Dermis microvascular lymphatic vessel endothelial cell (primary cell): ENCODE measurements at places on chromosomes 7 and 10.

DNA sequence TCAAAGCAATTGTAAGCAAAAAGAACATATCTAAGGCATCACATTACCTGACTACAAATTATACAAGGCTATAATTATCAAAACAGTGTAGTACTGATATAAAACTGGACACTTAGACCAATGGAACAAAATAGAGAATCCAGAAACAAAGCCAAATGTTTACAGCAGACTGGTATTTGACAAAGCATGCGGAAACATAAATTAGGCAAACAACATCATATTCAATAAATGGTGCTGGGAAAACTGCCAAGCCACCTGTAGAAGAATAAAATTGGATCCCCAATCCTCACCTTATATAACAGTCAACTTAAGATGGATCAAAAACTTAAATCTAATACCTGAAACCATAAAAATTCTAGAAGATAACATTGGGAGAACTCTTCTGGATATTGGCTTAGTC lies 240.8 kb upstream of the POM121L12 start:
- no peak for DNase-seq

DNA sequence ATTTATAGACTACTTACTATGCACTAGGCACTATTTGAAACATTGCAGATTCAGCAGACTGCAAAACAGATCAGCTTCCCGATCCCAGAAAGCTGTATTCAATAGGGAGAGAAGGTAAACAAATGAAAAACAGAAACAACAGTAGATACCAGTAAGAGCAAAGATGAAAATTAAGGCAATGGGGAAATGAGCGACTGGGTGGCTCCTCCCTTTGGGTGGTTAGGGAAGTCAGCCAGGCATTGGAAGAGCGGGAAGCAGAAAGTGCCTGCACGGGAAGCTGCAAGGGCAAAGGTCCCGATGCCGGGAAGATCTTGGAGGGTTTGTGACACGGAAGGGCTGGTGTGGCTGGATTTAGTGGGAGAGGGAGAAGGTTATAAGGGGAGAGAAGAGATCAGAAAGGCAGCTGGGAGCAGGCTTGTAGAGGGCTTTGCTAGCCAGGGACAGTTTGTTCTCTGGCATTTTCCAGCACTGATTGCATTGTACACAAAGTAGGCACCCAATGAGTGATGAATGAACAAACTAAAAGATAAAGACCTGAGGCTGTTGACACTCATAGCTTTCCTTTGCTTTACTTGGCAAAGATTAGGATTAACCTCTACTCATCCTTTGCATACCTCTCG lies 67.8 kb downstream of the NAMPT start:
- peak; percentile 81 for DNase-seq

DNA sequence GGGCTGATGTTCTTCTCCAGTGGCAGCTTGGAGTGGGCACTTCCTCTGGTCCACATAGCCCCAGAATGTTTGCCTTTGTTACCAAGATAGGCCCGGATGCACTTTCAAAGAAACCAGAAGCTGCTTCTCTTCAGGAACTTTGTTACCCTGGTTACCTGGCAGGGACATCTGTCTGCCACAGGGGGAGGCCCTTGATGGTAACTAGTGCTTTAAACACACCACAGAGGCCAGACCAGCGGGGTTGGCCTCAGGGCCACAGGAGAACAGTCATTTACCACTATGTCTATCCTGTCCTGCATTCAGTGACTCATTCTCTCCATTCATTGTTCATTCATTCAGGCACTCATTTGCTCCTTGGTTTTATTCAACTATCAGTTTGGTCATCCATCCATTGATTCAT lies 11.9 kb upstream of the PLEKHA1 start:
- DNase-seq, result peak; percentile 6

DNA sequence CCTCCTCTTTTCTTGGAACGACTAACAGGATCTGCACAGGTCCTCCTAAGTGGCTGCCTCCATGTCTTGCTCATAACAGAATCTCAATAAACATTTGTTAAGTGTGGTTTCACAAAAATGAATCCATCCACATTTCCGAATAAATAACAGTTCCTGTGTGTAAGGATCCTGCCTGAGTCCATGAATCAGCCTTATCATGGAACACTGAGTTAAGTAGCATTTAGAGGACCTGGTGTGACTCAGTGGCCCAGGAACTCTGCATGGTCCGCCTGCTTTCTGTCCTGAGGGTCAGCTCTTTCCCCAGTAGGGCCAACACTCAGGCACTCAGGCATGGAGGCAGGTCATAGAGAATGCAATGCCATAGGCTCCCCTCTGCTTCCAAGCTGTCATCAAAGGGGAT lies 15.8 kb upstream of the C10orf90 start:
- DNase-seq, result no peak

DNA sequence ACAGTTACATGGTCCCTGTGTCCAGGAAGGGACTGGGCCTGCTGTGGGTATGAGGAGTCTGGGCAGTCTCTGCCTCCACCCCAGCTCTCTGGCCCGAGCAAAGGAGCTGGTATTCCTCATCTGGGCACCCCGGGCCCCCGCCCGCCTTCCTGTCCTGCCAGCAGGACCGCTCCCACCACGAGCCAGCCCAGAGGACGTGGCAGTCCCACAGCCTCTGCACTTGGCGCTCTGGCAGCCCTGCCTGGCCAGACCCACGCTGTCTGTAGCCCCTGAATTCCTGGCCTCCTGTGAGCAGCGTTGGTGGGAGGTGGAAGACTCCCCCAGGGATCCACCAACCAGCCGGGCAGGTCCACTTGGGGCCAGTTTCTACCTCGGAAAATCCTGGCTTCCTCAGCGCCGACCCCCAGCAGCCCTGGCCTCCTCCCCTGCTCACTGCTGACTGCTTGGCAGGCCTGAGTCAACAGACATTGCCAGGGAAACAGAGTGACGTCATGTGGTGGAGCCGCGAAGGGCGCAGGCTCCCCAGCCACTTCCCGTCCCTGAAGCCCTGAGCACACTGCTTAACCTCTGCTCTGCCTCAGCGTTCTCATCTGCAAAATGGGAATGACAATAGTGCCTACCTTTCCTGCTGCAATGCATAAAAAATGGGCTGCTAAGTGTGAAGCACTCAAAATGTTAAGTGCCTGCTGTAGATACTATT lies 21.6 kb upstream of the LIMK1 start:
- DNase-seq, result peak; percentile 82

DNA sequence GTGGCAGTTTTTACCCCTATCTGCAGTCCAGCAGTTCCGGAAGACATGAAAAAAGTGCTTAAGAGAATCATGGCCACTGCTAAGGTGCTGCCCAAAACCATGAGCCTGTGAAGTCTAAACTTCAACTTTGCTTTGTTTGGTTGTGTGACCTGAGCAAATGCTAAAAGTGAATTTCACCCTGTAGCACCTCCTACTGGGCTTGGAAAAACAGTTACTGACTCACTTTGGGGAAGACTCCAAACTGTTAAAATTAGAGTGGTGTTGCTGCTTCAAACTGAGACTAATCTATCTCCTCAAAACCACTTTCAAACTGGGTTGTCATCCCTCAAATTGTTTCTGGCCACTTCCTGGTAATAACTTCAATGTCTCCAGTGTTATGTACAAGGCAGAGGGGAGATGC lies 21.3 kb downstream of the MKX start:
- DNase-seq, result no peak

GRCh38 chr7:107948645-107949442 lies 54.1 kb downstream of the LAMB1 start:
- peak; percentile 75 for DNase-seq

DNA sequence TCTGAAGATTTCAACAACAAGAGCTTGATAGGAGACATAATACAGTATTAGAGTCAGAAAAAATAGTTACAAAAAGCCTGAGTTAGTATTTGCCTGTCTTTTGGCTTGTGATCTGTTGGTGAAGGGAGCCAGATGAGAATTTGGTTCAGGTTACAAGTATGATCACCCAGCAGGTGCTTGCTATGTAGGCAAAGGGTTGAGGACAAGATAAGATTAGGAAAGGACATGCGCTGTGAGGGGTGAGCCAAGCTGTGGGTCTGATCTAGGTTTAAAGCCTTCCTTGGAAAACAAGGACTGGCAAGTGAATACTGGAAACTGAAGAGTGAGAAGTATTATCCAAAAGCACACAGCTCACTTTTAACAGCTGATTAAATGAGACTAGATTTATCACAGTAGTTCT lies 28.7 kb upstream of the CD36 start:
- no peak for DNase-seq

DNA sequence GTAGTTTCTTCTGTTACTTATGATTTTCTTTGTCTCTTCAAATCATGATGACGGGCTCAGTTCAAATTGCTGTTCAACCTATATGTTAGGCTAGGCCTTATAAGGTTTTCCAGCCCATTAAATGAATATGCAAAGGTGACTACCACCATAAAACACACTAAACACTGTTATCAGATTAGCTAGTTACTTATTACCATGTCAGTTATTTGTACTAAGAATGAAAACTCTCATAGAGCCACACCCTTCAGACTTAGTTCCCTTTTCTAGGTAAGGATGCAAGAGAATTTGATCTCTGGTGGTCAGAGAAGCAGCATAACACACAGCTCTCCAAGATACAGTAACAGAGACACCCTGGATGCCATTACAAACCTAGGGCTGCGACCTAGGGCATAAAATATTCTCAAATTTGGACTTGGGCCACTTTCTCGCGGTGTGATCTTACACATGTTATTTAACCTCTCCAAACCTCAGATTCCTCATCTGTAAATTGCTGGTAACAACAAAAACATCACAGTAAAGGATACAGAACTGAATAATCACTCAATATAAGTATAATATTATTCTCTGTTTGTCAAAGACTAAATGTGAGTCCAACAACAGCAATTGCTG lies 35.6 kb downstream of the ANKMY2 start:
- no peak for DNase-seq

DNA sequence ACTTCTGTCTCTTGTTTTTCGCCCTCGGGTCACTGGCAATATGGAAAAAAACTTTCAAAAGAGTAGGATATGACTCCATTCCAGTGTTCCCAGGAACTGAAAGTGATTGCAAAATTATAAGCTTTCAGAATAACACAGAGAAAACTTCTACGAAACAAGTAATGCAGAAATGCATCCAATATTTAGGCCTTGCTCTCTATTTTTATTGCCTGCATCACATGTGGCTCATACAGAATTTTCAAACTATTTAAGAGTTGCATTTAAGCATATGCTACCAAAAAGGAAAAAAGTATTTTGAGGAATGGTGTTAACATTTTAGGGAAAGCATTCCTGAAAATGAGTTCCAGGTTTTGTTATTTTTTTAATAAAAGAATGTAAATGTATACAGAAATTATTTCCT lies 228.0 kb downstream of the CACNB2 start:
- no peak for DNase-seq
